ENCODE measurements at places on chromosomes 11 and 22.

DNA sequence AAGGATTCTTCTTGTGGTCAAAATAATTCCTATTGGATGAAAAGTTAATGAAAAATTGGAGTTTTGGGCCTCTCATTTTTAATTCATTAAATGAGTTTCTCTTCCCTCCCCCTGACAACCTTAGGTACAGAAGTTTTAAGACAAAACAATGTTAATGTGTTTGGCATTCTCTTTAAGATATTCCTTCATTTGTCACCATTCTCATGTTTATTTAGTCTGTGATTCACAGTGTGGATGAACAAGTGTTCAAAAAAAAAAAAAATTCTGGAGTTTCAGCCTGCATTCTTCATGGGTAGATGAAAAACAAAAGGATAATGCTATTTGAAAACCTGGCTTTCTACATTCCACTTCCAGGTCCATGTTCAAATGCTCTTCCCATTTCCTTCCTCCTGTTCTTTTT, 172.6 kb upstream of the LUZP2 start:
- no peak for DNase-seq

GRCh38 chr11:69295079-69295994, 1.4 kb downstream of the MYEOV start:
- no peak for DNase-seq

DNA sequence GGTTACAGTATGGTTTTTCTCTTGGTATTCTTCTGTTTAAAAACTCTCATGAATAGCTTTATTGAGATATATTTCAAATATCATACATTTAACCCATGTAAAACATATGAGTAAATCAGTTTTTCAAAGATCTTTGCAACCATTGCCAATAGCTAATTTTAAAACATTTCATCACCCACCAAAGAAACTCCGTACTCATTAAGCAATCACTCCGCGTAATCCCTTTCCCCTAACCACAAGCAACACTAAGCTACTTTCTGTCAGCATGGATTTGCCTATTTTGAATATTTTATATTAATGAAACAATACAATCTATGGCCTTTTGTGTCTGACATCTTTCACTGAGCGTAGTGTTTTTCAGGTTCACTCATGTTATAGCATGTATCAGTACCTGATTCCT, 697.9 kb upstream of the ANO5 start:
- DNase-seq: no peak

DNA sequence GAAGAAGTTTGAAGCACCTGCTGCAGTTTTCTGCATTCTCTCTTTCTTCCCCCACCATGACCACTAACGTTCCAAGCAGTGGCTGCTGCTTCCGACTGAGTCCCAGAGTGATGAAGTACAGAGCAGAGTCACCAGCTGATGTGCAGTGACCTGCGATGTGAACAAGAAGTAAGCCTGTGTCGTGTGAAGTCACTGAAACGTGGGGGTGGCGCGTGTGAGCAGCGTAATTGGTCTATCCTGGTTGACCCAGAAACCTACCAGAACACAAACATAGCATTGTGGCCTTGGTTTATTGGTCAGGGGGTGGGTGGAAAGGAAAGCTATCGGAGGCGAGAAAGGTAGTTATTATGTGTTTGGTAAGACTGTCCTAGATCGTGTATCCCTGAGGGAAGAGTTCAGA, 3.5 kb downstream of the KRTAP5-7 start:
- DNase-seq: no peak

GRCh38 chr22:37636186-37636948, 3.1 kb upstream of the SH3BP1 start:
- no peak for DNase-seq
